ENCODE measurements at places on chromosomes 12 and 14.
A peak's percentile ranks its signal among the peaks of the same experiment; 100 is the strongest.

DNA sequence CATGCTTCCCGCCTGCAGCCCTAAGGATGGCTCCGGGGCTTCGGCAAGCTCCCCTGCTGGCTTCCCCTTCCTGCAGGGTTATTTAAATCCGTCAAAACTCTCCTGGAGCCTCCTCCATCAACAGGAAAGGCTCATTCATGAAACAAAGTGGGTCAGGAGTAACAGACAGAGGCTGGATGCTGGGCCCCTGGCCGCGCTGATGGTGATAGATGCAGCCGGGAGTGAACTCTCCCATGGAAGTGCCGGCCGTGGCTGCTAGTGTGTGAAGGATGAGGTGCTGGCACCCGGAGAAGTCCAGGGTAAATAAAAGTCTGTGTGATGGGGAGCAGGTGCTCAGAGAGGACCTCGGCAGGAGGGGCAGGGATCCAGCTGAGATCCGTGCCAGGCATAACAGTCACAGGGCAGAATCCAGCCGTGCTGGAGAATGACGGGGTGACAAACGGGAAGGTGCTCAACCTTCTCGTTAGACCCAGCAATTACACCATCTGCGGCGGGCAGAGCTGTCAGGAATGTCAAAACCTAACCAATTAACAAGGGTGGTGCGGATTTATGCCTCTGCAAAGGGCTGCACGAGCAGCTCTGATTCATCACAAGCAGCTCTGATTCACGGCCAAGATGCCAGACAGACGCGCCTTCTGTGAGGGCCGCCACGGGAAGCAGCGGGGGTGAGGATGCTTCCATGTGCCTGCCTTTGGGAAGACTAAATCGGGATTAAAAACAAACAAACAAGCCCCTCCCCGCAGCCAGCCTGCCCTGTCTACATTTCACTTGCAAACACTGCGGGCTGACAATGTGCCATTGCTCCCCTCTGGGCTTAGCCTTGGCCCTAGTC, 55.6 kb downstream of the SYNE3 start:
- no peak for DNase-seq

GRCh38 chr14:81326451-81326850, 73.7 kb downstream of the STON2 start:
- DNase-seq = no peak

DNA sequence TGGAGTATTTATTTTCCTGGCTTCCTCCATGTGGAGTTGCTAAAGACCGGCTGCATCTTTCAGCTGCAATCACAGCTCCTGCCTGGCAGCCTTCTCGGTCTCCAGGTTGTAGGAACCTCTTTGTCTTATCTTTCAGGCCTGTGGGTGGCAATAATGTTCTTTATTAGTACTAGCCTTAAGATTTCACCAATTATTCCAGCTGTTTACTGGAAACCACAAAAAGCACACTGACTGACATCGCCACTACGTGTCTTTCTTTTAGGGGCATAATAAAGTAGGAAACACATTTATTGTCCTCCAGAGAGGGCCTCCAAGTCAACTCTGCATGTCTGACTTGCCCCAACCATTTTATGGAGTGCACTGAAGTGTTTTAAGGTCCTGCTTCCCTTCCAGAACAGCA, 1116.5 kb upstream of the TMEM132C start:
- peak; percentile 26 for DNase-seq

GRCh38 chr14:100440758-100441203, 117.6 kb downstream of the SLC25A47 start:
- no peak for DNase-seq

GRCh38 chr12:107685360-107686248, at the start of gene PWP1:
PWP1 (plus strand) TSS chr12:107685799; CDS start chr12:107685900, 101 bp downstream.
- peak; percentile 94 for DNase-seq

- DNase-seq = no peak
These were observed 15.2 kb downstream of the CALM1 start for GRCh38 chr14:90412058-90412457.

DNA sequence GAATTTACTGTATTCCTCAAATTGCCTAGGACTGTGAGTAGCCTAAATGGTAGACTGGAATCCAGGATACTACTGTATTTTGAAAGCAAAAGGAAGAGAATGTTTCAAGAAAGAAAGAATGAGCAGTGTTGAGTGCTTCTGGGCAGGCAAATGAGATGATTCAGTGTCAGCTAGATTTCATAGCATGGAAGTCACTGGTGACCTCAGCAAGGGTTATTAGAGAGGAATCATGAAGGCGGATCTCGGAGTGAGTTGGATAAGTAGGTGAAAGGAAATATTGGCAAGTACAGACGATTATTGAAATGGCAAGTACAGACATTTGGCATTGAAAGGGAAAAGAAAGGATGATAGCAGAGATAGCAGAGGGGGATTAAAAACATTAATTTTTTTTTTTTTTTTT, 27.1 kb downstream of the VRK1 start:
- no peak for DNase-seq

- peak; percentile 76 for DNase-seq
These were observed 688.6 kb downstream of the NOVA1 start for GRCh38 chr14:25909045-25909747.

DNA sequence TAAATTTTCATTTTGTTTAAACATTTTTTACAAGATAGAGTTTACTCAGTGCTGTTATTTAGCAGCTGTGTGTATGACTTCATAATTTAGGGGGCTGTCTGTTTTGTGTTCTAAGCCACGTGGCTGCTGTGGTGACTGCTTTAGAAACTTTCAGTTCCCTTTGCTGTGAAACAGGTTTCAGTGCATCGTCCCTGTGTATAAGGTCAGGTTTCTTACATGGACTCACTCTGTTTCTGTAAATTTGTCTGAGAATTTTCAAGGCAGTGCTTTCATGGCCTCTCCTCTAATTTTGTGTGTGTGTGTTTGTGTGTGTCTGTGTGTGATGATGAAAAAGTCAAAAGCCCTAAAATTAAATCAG, 32.4 kb downstream of the BICD1 start:
- peak; percentile 87 for DNase-seq

DNA sequence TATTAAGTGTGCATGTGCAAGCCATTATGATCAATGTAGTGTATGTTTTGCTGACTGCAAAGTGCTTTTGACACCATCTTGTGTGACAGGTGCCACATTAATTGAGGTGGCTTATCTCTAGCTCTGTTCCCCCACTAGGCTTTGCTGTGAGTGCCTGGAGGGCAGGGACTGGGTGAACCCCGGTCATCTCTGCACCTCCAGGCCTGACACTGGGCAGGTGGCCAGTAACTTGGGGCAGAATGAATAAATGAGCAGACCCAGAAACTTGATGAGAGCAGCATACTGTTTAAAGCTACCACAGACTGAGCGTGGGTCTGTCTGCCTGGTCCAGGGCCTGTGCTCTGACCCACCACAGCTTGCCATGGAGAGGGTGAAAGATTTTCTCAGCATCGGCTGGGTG, 151.6 kb downstream of the CALM1 start:
- DNase-seq = no peak

GRCh38 chr12:7555752-7556151, 52.2 kb upstream of the CD163 start:
- DNase-seq = peak; percentile 74

GRCh38 chr12:2879853-2880252, 2.8 kb downstream of the RHNO1 start:
- peak; percentile 48 for DNase-seq

- DNase-seq = no peak
These were observed 132.1 kb downstream of the DICER1 start for GRCh38 chr14:95025218-95025617.

DNA sequence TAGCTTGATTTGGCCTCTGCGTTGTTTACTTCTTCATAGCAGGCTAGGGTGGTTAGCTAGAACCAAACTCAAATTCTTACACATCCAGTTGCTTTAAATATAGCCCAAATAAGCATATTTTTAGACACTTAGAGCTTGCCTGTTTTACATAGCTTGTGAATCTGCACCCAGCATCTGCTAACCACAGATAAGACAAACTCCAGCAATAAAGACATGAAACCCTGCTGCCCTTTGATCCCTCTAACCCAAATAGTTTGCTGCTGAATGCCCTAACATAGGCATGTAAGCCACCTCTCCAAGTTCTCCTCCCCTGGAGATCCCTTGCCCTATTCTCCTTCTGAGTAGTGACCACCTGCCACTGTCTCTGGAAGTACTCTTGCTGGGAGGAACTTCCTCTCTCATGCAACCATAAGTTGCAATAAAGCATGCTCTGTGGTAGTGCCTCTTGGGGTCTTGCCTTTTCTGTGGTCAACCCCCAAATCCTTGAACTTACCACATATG, 185.6 kb downstream of the TMEM117 start:
- DNase-seq = no peak

GRCh38 chr14:97956581-97957340, 1159.6 kb downstream of the VRK1 start:
- DNase-seq = no peak

DNA sequence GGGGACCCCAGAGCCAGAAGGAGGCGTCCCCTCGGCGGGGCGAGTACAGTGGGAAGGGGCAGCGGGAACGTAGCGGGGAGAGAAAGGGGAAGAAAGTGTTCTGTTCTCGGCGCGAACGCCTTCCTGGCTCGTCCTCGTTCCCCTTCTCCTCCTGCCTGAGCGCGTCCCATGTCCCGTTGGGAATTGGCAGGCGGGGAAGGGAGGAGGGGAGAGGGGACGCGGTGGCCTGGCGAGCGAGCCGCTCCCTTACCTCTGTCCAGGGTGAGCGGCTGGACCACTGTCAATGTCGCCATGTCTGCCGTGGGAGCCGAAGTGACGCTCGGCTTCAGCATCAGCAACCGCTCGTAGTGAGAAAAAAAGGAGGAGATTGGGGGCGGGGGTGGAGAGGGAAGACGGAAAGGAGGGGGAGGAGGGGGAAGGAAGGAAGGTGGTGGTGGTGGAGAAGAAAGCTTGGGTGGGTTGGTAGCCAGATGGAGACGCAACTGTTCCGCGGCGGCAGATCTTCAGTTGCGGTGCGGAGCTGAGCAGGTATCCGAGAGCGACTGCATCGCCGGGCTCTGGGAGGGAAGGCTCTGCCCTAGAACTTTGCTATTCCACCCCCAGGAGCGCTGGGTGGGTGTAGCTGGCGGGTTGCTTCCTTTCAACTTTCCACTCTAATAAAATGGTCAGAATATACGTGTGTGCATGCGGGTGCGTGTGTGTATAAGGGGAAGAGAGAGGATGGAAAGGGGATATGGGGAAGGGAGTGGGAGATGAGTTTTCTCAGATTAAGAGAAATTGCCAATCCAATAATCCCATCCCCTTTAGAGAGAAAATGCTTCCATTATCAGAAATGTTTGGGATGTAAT, at the start of gene LIN7A:
TSS of gene LIN7A (minus strand) at position 544 of the 848 bp plus-strand sequence. CDS start at position 332, 212 bp downstream.
- no peak for DNase-seq

DNA sequence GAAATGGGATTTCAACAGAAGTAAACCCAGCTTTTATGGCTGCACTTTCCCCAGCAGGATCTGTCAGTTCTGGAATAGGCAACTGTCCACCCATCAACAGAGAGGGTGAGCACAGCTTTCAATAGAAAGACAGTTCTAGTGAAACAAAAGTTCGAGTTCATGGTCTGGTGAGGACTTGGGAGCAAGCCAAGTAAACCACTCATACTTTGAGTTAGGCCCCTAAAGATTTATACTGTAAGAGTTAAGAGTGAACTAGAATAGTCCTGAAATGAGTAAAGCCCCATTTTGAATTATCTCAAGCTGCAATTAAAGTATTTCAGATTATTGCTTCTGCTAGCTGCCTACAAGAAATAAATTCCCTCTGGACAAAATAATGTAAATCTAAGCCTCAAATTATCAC, 82.6 kb downstream of the METTL25 start:
- no peak for DNase-seq

DNA sequence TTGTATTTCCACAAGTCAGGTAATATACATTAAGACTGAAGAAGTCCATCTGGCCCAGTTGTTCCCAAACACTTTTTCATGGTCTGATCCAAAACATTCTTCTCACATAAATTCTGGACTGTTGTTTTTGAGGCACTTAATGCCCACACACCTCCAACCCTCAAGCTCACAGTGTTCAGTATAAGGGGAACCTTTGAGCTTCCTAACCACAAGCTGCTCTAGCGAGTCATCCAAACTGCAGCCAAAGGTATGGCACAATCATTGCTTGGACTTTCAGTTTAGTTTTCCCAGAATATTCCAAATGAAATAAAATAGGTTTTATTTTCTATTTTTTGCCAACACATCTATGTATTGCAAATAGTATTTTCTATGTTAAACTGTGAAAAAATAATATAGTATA, 103.0 kb downstream of the PUS7L start:
- no peak for DNase-seq

DNA sequence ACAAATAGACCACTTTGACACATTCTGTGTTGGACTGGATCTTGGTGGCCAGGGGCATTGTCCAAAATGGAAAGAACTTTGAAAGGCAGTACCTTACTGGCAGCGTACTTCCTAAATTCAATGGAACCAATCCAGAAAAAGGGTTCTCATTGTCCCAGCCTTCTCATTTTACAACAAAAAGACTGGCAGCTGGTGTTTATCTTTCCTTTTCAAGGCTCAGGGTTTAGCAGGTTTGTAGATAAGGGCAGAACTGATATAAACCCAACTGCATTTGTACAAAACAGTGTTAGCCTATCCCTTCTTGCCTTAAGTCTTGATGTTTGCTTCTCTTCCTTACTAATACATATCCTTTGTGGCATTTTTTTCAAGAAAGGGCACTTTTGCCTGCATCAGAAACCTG, 7.7 kb downstream of the THAP2 start:
- no peak for DNase-seq

DNA sequence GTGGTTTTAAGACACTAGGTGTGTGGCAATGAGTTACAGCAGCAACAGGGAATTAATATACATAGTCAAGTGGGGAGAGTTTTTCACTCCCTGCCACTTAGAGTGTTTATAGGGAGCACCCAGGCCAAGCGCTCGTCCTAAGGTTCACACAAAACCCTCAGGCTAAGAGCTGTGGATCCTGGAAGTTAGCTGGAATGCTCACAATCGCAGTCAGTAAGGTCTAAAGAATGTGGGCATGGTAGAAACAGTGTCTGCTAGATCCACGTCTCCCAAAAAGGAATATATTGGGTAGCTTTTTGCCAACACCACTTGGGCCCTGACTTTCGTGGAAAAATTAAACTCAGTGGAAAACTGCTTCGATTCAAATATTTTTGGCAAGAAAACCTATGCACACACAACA, 36.6 kb downstream of the STAB2 start:
- no peak for DNase-seq

DNA sequence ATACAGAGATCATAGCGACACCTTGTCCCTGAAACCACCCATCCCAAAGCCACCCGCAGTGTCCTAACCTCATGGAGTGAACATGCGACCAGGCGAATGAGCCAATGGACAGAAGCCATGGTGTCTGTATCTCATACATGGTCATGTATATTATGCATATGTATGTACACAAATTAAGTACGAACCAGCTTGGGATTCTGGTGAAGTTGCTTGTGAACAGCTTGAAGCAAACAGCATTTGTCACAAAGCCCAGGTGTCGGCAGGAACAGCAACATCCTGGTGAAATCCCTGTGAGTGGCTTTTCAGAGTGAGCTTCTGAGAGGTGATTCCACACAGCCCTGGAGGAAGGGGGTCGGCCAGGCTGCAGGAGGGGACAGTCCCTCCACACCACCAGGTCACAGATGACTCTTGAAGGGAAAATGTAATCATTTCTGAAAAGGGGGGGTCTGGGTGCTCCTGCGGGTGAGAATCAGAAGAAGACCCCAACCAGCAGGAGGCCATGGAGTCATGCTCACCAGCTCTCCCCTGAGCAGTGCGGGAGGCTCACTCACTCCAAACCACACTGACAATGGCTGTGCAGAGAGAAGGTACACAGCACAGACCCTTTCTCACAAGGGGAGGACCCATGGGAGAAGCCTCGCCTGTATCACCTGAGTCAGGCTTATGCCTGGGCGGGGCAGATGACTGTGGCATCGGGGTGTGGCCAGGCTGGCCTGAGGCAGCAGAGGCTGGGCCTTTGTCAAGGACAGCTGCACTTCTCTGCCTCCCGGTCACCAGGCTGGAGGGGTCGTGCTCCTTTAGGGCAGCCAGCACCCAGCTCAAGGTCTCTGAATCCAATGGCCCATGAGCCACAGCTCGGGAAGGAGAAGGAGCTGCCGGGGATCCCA, 14.3 kb downstream of the CHGA start:
- no peak for DNase-seq
